Right ventricle myocardium superior (tissue), 1 donor: ENCODE measurements at places on chromosomes 1 and 21. TPM values are rescaled to one million over a fixed set of nuclear protein-coding genes. Genes with fewer than 3 reads are reported as not detected.

Gene SLC45A3
- 6.9 TPM for total RNA-seq

GRCh38 chr1:9455487-9456234 is 83.6 kb upstream of the SLC25A33 start:
- peak; percentile 83 for DNase-seq

- no peak for DNase-seq
Observed at GRCh38 chr1:225517697-225518096, 89.9 kb upstream of the LBR start.

- no peak for DNase-seq
Observed at GRCh38 chr1:17030206-17030605, 18.5 kb upstream of the ATP13A2 start.

GRCh38 chr1:84887261-84887934 is 5.6 kb downstream of the LPAR3 start:
- DNase-seq = no peak

- DNase-seq = peak; percentile 63
Observed at GRCh38 chr1:82517586-82517985, 716.9 kb downstream of the ADGRL2 start.
